ENCODE measurements at places on chromosomes 7 and 10.

GRCh38 chr7:27104341-27105058 lies 2.0 kb upstream of the HOXA2 start:
- no peak for DNase-seq

GRCh38 chr10:69290993-69291392 lies 12.7 kb downstream of the HK1 start:
- no peak for DNase-seq

- no peak for DNase-seq
Measured at GRCh38 chr7:74294191-74294998, 5.2 kb downstream of the CLIP2 start.

- no peak for DNase-seq
Measured at GRCh38 chr10:98642281-98642680, 195.5 kb upstream of the HPS1 start.

DNA sequence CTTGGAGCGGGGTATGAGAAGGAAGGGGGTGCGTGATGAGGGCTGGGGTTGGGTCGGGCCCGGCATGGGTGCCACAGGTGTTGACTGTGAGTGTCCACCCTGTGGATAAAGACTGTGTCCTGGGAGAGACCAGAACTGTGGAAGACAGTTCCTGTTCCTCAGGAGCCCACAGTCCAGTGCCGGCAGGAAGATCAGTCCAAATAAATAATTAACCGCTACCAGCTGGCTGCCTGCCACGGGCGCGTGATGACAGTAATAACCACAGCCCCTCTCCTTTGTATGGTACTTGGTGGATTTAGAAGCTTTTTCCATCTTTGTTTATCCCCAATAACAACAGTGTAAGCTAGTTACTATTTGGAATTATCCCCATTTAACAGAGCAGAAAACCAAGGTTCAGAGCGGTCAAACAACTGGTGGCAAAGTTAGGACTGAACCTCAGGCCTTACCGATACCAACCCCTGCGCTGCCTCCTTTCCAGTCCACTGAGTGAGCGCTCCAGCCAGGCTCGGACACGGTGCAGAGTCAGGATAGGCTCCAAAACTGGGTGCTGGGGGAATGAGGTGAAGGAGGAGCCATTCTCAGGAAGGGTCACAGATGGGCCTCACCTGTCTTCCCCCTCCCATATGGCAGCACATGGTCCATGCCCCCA lies 5.1 kb downstream of the ZMIZ1 start:
- DNase-seq, result no peak

- no peak for DNase-seq
Measured at GRCh38 chr7:117195361-117196029, 127.4 kb downstream of the WNT2 start.

- no peak for DNase-seq
Measured at GRCh38 chr7:95871075-95871848, 98.9 kb downstream of the DYNC1I1 start.

DNA sequence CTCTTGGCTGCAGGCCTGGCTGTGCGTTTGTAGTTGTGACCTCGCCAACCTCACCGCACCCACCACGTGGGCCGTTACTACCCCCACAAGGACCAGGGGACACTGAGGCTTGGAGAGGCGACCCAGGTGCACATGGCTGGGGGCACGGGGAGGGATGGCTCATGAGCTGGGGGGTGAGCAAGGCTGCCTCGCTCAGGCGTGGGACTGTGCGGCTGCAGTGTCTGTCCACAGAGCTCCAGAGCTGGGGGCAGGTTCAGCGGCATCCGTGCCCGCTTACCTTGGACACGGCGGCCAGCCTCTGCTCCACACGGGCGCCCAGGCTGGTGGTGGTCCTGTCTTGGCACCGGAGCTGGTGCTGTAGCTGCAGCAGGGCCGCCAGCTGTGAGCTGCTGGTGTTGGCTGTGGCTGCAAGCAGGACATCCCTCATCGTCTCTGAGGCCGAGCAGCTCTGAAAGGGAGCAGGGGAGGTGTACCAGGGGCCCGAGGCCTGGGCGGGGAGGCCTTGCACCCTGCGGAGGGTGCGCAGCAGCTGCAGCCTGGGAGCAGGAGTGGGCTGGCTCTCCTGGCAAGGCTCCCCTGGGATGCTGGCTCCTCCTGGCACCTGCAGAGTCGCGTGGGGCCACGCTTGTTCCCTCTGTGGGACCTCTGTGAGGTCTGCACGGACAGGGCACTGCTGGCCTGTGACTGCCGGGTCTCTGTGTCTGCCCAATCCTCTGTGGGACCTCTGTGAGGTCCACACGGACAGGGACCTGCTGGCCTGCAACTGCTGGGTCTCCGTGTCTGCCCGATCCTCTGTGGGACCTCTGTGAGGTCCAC lies 60.0 kb upstream of the NKX6-2 start:
- DNase-seq, result no peak

GRCh38 chr7:132558815-132559214 lies 17.5 kb downstream of the PLXNA4 start:
- no peak for DNase-seq

DNA sequence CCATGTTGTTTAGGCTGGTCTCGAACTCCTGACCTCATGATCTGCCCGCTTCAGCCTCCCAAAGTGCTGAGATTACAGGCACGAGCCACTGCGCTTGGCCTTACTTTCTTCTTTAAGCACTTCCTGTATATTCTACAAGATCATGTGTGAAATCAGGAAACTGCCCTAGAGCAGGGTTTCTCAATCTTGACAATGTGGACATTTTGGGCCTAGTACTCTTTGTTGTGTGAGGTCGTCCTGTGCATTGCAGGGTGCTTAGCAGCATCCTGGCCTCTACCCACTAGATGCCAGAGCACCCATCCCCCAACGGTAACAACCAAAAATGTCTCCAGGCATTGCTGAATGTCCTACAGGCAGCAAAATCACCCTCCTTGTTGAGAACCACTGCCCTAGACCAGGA lies 24.7 kb downstream of the RRP12 start:
- DNase-seq, result no peak

DNA sequence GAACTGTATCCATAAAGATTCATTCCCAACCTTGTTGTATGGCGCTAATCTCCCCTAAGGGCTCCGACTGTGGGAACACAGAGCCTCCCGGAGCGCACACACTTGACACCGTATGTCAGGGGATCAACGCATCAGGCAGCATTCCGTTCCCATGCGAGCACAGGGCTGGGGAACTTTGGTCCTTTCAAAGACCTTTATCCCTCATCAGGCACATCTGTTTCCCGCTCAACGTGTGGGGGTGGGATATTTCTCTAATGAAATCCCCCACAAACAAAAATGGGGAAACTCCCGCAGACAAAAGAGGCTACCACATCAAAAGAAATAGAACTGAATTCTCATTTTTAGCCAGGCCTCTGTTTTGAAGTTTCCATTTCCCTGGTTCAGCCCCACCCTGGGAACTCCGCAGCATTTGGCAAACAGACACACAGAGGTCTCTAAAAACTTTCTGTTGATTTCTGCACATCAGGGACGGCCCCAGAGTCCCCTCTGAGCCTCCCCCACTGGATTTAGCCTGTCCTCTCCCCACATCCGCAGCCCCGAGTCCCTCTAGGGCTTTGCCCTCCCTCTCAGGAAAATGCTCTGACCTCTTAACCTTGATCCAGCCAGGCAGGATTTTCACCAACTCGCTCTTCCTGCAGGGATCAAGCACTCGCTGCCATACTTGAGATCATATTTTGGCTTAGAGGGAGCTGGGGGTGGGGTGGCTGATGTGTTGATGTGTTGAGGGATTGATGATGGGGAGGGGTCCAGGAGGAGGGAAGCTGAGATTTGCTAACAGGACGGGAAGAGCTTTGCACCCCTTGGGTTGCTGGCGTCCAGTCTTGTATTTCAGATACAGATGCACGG lies 6.6 kb downstream of the CPA5 start:
- no peak for DNase-seq

DNA sequence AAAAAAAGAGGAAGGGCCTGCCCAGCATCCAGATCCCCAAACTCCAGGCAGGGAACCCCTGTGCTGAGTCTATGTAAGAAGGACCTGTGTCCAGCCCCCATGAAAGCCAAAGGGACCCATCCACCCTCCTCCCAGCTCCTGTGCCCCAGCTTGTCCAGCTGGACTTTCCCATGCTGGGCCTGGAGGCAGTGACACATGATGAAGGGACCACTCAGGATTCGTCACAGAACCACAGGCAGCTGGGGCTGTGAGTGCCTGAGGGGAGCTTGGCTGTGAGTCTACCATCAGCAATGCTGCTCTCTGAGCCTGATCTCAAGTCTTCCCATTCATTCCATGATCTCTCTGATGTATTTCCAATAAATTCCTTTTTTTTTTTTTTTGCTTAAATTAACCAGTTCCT lies 36.2 kb upstream of the MNX1 start:
- no peak for DNase-seq

DNA sequence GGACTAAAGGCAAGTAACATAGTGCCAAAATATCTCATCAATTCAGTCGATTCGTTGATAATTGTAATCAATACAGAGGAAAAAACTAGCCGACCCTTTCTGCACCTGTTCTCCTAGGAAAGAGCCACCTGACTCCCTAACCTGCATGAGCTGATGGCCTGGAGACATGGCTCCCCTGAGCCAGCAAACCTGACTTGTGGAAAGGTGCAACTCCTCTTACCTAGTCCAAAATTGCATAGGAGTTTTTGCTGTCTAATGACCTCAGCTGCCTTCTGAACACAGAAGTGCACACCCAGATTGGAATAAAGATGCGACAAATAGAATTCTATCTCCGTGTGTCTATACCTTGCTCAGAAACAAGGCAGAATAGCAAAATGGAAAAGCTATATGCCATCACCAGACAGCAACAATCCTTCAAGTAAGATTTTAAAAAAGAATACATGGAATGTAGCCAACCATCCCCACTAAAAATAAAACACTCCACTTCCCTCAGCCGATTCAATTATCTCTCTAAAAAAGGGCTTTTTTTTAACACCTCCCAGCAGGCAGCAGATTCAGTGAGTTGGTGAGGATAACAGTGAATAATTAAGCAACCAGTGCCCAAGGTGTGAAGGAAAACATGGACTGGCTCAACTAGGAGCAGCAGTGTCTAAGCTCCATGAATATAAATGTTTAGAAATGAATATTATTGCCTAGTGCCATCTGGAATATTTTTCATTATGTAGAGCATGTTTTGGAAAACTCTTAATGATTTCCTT lies 26.6 kb upstream of the LMTK2 start:
- DNase-seq, result no peak

DNA sequence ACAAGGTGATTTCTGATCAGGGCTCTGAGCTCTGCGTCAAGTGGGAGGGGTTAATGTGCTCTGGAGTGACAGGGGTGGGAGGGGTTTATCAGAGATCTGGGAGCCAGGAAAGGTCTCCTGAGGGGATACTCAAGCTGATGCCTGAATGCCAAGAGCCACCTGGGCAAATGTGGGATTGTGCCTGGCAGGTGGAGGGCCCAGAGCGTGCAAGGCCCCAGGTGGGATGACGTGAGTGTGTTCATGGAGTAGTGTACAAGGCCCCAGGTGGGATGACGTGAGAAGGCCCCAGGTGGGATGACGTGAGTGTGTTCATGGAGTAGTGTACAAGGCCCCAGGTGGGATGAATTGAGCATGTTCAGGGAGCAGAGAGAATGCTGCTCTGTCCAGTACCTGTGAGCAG lies 610.3 kb downstream of the PTPRN2 start:
- no peak for DNase-seq

DNA sequence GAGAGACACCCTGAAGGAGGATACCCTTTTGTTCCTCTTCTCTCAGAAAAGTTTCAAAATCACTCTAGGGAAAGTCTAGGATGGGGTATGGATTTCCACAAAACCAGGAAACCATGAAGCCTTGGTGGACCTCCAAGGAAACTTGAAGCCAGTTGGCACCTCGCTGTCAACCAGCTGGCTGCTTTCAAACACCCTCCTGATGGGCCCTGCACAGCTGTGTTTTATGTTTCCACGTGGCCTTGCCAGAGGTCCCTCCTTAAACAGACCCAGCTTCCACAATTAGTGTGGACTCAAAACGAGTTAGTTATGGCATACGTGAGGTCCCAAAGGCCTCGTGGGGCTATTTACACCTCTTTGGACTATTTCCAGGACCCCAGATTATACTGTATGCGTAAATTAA lies 5.9 kb downstream of the PPP1R3A start:
- DNase-seq, result no peak

DNA sequence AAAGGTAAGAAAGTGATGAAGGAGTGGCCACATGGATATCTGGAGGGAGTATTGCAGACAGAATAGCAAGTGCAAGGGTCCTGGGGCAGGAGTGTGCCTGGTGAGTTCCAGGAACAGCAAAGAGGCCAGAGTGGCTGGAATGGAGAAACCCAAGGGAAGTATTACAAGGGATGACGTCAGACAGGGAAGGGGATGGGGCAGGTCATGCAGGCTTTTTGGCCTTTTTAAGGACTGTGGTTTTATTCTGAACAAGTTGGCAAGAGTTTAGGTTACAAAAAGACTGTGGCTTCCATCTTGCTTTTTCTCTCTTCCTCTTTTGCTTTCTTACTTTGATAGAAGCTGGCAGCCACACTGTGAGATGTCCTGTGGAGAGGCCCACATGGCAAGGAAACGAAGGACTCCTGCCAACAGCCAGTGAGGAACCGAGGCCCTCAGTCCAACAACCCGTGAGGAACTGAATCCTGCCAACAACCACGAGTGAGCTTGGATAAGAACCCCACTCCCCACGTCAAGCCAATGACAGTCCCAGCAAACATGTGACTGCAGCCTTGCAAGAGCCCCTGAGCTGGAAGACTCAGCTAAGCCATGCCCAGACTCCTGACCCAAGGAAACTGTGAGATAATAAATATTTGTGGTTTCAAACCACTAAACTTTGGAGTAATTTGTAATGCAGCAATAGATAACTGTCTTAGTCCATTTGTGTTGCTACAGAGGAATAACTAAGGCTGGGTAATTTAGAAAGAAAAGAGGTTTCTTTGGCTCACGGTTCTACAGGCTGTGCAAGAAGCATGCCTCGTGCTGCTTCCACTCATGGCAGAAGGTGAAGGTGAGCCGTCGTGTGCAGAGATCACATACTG lies 19.8 kb upstream of the KDM7A start:
- DNase-seq, result no peak

- no peak for DNase-seq
Measured at GRCh38 chr7:128849804-128850490, 12.7 kb upstream of the ATP6V1F start.

DNA sequence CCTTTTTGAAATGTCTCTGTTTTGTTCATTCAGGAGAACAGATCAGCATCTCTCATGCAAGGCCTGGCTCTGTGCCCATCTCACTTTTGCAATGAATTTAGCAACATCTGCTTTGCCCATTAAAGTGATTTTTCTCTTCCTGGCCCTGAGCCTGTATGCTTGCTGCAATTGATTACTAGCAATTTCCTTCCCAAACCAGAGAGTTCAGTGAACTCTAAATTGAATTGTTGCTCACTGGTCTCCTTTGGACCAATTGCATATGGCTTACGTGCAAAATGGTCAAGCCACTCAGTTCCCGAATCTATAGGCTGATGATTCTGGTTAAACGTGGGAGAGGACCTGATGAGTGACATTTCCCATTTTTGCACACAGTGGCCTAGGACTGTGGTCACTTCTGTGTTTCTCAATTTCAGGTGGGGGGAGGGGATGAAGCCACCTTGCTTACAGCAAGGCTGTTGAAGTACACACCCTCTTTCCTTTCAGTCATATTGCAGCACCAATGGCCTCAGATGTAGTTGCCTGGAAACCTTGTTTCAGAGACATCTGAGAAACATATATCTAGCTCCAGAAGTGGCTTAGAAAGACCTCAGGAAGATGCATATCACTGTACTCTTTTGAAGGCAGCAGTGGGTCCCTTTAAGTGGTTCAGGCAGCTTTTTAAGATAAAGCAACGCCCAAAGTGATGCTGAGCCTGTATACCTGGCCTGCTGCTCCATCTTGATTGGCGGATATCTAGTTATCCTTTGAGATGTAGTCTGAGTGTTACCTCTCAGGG lies 201.4 kb downstream of the PTEN start:
- no peak for DNase-seq
